ENCODE measurements at places on chromosomes 3 and 15.

DNA sequence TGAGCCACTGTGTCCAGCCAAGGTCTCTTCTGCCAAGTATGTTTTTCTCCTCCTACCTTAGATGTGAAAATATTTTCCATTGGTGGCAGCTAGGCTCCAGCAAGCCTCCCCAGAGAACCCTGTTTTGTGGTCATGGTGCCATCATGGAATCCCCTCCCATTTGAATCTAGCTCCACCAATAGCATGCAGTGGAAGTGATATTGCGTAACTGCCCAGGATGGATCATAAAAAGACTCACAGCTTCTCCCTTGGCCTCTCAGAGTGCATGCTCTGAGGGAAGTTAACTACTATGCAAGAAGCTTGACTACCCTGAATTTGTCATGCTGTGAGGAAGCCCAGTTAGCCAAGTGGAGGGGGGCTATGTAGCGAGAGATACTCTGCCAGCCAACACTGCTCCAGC lies 27.5 kb downstream of the CRYGS start:
- DNase-seq = no peak

- no peak for DNase-seq
These were observed 334.4 kb upstream of the TRIM42 start for GRCh38 chr3:140343211-140344081.

- no peak for DNase-seq
These were observed 73.4 kb downstream of the CCK start for GRCh38 chr3:42192334-42193200.

DNA sequence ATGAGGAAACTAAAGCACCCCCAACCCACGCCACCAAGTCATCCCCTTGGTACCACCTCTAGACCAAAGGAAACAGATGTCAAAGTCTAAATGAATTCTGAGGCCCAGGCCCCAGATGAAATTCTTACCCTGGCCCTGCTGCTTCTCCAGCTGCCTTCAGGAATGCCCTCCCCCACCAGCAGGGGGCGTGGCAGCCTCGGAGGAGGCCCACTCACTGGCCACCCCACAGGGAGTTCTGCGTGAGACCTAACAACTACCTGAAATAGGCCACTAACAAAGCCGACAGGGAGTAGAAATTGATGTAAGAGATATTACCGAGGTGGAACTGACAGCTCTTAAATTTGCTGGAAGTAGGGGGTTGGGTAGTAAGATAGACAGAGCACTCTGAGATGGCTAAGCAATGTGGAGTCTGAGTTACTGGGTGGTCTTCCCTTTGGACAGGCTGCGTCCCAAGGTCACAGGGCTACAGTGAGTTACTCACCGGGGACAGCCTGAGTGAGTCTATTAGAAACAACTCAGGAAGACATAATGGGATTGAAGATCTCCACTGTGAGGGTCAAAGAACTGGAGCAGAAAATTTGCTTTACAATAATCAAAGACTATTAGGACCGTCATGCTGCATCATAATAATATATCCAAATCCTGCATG lies 240.7 kb downstream of the SHOX2 start:
- DNase-seq = peak; percentile 16

GRCh38 chr3:156299569-156299968 lies 179.2 kb downstream of the KCNAB1 start:
- no peak for DNase-seq

DNA sequence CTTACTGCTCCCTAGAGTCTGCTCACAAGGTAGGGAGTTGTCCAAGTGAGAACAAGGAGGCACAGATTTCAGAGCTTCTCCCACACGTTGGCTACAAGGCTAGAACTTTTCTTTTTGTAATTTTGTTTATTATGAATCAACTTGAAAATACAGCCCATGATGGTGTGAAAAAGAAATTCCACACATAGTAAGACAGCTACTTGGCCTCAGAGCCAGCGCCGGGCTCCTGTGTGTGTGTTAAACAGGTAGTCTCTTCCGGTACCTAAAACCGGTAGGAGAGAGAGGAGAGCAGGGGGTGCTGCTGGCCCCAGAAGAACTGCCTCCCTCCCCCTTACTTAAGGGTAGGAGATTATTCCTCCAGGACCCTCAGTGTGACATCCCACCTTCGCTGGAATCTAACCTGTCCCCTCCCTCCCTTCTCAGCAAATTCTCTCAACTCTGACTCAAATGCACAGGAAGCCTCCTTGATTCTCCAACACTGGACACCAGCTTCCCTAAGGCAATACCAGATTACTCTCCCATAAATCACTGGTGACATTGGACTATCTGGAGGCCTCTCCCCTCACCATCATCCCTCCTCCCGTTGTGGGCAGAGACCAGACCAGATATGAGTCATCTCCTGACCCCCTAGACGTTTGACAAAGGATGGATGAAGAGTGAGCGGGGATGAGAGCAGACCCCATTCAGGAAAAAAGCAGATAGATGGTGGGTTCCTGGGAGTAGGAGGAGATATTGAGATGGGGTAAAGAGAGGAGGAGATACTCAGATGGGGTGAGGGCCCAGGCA lies 4.5 kb upstream of the IP6K1 start:
- no peak for DNase-seq

DNA sequence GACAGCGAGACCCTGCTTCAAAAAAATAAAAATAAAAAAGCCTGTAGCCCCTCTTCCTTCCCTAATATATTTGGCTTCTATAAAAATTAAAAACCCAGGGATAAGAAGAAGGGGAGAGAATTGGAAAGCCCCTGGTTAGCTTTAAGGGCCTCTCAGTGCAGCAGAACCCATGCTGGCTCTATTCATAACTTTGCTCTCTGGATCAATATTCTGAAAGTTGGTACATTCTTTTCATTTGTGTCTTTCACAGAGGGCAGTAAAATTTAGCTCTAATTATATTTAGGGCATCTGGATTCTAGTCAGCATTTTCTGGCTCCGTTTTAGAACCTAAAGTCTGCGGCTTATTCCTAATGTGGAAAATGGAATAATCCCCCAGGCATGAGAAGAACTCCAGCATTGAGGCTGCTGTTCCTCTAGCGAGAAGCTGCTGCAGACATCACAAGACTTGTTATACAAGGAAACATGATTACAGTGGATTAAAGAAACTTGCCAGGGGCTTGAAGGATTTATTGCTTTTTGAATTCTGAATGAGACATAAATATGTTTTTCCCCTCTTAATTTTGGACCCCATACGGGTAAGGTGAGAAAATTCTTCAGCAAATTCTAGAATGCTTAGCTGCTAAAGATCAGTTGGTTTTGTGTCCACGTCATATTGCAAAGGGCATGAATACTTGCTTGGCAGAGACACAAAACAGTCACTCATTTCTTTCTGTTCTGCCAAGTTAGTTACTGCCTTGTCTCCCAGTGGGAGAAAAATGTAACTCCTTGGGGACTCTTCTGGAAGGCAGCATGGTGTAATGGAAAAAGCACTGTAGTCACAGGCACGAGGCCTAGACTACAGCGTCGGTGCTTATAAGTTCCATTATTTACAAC lies 177.7 kb downstream of the VGLL4 start:
- DNase-seq = no peak

DNA sequence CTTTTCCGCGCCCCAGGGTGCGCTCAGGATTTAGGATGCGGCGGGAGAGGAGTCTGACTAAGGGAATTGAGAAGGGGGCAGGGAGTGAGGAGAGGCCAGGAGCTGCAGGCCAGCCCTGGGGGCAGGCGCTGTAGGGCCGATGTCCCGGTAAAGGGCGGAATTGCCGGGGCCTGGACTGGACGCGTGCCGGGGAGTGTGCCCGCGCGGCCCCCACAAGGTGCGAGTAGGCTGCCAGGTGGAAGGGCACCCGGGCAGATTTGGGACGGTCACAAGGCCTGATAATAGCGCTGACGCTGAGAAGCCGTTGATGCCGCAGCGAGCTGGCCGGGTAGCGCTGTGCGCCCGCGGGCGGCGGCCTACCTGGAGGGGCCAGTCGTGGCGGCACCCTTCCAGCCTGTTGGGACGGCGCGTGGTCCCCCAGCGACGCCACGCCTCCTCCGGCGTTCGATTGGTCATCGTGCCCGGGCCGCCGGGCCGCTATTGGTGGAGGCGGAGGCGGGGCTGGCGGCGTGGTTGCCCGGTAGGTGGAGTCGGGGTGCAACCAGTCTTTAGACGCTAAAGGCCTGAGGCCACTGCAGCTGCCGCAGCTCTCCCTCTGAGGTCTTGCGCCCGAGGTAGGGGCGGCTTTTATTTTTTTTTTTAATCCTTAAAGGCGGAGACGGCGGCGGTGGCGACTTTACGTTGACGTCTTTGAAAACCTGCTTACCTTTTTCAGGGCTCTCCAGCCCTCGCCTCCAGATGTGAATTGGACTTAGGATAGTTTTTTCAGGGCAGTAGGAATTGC lies 903 bp downstream of the SLC25A38 start:
- peak; percentile 90 for DNase-seq

DNA sequence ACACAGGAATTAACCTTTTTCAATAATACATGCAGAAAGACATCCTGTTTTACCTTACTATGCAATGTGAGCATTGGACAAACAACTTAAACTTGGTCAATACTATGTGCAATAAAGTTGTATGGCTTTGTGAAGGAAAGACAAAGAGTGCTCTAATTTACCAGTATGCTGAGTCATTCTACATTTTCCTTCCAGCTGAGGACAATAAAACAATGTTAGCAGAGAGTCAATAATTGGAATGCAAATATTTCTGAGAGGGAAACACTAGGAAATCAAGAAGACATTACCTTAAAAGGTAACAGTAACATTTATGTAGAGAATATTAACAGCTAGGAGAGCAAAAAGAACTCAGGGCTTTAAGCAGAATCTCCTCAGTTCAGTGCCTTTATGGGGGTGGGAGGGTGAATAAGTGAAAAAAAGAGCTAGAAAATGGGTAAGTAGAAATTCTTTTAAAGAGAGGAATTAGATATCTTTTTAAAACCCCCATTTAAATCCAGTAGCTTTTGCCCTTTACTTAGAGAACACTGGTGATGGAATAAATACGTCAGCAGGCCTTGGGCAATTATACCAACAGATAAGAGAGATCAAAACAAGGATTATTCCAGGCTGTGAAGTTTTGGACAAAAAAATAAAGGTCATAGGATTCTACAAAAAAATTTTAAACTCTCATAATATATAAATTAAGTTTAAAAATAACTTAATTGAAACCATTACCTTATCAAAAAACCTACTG lies 11.6 kb upstream of the HGD start:
- DNase-seq = peak; percentile 10

DNA sequence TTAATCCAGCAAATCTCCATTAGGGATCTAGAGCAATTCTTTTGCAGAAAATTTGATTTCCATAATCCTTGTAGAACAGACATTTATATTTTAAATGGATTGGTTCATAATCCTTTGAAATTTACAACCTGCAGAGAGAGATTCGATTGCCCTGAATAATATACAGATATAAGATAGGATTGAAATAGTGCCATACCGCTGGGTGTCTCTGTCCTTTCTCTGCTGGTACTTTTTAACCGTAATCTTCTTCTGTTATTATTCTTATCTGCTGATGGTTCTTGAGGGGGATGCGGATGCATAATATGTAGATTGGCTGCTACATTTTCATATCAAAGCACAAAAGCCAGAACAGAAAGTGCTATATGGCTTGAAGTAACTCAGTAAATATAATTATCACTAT lies 182.2 kb downstream of the CFAP20DC start:
- DNase-seq = no peak

- DNase-seq = no peak
These were observed 495.0 kb downstream of the NLGN1 start for GRCh38 chr3:173892547-173892946.

GRCh38 chr15:68783226-68784058 lies 37.3 kb downstream of the ANP32A start:
- DNase-seq = no peak

GRCh38 chr3:50147447-50147846 lies 7.7 kb upstream of the SEMA3F start:
- no peak for DNase-seq

GRCh38 chr3:14186854-14187458 lies 8.3 kb downstream of the LSM3 start:
- DNase-seq = no peak

DNA sequence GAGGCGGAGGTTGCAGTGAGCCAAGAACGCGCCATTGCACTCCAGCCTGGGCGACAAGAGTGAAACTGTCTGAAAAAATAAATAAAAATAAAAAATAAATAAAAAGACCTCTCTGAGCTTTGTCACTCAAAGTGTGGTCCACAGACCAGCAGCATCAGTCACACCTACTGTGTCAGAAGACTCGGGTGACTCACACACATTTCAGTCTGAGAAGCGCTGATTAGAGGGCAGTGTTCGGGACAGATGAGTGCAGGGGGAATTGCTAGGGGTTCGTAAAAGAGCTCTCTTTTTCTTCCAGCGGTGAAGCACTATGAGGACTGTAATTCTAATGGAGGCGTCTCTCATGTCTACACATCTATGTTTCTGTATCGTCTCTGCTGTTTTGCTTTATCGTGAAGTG lies 5.7 kb downstream of the PODXL2 start:
- no peak for DNase-seq

- DNase-seq = no peak
These were observed 161.7 kb downstream of the VGLL4 start for GRCh38 chr3:11482021-11482420.

DNA sequence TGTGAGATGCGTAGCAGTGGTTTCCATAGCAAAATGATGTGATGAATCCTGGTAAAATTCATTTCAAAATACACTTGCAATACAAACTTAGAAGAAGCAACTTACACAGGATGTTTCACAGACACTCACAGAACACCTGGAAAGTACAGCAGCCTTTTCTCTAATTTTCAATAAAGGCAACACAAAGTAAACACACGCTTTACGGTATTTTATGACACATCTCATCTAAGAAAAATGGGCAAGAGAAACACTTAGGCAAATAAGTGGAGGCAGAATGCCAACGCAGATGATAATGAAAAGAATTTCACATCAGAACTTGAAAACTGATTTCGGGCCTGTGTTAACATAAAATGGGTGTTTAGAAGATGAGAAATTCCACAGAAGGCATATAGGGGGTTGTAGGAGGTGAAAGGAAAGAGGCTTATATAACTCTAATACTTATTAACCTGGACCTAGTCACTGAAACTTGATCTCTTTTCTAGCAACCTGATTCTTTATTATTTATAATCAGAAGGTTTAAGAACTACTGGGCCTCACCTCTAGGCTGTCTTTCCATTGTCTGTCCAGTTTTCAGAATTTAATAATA lies 25.6 kb upstream of the MAP3K13 start:
- no peak for DNase-seq

- DNase-seq = no peak
These were observed 59.0 kb downstream of the TP63 start for GRCh38 chr3:189690237-189690636.

DNA sequence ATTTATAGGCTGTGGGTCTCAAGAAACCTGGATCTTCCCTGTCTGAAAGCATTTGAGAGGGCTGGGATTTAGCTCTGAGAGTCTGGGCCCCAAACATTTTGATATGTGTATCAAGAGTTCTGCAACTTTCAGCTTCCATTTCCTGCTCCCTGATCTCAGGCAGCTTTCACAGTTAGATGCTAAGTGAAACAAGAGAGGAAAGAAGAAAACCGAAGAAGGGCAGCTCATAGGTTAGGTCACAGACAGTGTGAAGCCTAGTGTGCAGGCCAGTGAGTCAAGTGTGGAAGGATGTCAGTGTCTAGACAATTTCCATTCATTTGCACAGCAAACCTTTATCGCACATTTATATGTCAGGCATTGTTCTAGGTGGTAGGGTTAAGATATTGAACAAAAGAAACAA lies 173.6 kb upstream of the PROK2 start:
- no peak for DNase-seq
